ENCODE measurements at places on chromosomes 3 and 15.

- no peak for DNase-seq
- peaks cover 14% of the 10 kb centered on the region for H3K4me1 ChIP-seq
- no peaks in the 10 kb centered on the region for H3K27me3 ChIP-seq
- no peak overlapping the region for H3K4me3 ChIP-seq
Observed at GRCh38 chr3:194828116-194828515, 142.4 kb downstream of the FAM43A start.

DNA sequence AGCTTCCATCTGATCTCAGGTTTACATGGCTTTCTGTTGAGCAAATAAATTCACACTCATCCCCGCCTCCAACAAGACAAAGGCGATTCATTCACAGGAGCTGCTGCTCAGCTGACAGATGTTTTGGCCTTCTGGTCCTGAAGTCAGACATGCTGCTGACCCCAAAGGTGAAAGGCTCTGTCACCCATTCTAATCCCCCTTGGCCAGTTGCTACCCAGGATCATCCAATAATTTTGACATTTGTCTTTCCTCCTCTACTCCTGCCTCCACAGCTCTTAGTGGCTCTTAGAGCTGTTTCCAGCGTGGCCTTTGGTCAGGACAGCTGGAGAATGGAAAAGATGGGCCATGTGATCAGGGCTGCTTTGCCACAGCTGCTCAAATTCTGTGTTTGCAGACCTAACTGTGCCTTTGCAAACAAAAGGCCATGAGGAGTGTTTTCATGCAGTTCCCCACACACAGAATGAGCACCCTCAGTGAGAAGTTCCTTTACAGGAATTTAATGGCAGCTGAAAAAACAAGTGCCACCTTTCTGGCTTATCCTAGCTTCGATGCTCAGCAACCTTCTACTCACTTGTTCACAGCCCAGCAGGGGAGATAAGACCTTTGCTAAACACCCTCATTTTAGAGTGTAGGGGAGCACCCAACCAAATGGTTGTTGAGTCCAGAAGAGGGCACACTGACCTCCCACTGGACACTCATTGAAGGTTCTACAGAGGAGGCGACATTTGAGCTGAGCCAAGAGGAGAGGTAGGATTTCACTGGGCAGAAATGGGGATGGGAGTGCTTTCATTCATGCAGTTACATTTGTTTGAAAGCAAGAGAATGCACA, 39.0 kb downstream of the CYP19A1 start:
- no peak overlapping the region for H3K4me3 ChIP-seq
- peak overlapping the region; percentile 44 for H3K27ac ChIP-seq
- H3K36me3 ChIP-seq = no peaks in the 10 kb centered on the region
- DNase-seq = no peak

- H3K36me3 ChIP-seq = peaks cover 2% of the 10 kb centered on the region
- no peaks in the 10 kb centered on the region for H3K27me3 ChIP-seq
- peaks cover 55% of the 10 kb centered on the region for H3K4me1 ChIP-seq
- no peak overlapping the region for H3K4me3 ChIP-seq
Observed at GRCh38 chr3:49417516-49418120, 4.7 kb downstream of the AMT start.

- H3K27ac ChIP-seq = no peak within 1 kb of the TSS
- no peaks in the 10 kb centered on the region for H3K36me3 ChIP-seq
- H3K4me1 ChIP-seq = peaks cover 12% of the 10 kb centered on the region
- no peak for DNase-seq
Observed at GRCh38 chr3:151460774-151461450, at the start of gene IGSF10. Gene IGSF10 (minus strand): TSS chr3:151461061. CDS start chr3:151458709, 2,352 bp downstream.

DNA sequence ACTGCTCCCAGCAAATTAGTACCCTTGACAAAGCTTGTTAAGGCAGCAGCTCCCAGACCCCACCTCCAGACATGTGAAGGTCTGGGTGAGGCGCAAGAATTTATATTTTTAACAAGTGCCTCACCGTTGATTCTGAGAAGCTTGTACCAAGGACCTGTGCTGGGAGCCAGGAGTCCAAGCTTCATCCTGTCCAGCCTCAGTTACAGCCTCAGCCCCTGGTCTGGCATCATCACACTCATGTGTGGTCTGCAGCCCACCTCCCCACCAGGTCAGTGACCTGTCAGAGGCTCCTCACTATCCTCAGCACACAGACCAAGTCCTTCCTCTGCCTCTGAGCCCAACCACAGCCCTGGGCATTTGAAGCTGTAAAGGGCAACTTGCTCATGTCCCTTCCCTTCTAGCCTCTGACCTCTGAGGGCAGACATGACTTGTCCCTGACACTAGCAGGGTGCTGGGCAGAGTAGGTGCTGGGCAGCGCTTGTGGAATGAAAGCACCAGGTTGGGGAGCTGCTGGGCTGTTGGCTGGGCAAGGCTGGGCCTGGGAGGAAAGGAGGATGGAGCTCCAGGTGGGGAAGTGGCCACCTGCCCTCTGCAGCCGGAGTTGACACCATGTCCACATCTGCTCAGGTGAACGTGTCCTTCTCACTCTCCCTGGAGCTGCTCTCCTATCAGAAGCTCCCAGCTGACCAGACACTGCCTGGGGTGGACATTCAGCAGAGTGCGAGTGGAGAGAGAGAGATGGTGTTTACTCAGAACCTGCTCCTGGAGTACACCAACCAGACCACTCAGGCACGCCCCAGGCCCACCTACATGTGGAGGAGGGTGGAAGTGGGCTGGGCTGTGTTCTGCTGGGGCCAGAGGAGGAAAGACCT, 16.9 kb downstream of the ACAA1 start:
- peaks cover 63% of the 10 kb centered on the region for H3K36me3 ChIP-seq
- H3K4me1 ChIP-seq = peaks cover 9% of the 10 kb centered on the region
- H3K27ac ChIP-seq = no peak overlapping the region
- H3K4me3 ChIP-seq = no peak overlapping the region
- no peaks in the 10 kb centered on the region for H3K27me3 ChIP-seq
- no peak for DNase-seq

GRCh38 chr15:83102346-83102745, 5.1 kb upstream of the TM6SF1 start:
- H3K27me3 ChIP-seq = peaks cover 26% of the 10 kb centered on the region
- H3K36me3 ChIP-seq = no peaks in the 10 kb centered on the region
- peaks cover 15% of the 10 kb centered on the region for H3K4me1 ChIP-seq
- no peak overlapping the region for H3K27ac ChIP-seq

- H3K27ac ChIP-seq = no peak overlapping the region
- no peaks in the 10 kb centered on the region for H3K27me3 ChIP-seq
- H3K36me3 ChIP-seq = no peaks in the 10 kb centered on the region
- H3K4me3 ChIP-seq = no peak overlapping the region
- no peak for DNase-seq
- H3K4me1 ChIP-seq = no peaks in the 10 kb centered on the region
Observed at GRCh38 chr3:110459021-110459420, 612.6 kb upstream of the NECTIN3 start.

DNA sequence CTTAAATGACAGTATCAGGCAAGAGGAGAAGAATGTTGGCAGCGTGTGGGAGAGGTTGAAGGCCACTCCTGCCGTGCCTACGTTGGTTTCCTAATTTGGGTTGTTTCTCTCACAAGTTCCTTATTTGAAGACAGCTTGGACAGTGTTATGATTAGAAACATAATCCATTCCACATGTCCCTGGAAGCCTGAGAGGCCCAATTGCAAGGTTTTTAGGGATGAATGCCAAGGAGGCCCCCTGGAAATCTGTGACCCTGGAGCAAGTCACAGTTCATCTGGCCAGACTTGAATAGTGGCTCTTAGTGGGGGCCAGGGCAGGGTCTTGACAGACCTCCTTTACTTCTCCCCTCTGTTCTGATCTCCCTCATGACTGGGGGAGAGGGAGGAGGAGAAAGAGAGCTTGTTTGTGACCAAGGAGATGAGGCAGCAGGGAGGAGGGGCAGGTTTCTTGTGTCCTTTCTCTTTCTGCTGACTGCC, 584.4 kb upstream of the TBL1XR1 start:
- no peaks in the 10 kb centered on the region for H3K36me3 ChIP-seq
- no peak for DNase-seq
- peak overlapping the region; percentile 77 for H3K27ac ChIP-seq
- peaks cover 50% of the 10 kb centered on the region for H3K4me1 ChIP-seq

DNA sequence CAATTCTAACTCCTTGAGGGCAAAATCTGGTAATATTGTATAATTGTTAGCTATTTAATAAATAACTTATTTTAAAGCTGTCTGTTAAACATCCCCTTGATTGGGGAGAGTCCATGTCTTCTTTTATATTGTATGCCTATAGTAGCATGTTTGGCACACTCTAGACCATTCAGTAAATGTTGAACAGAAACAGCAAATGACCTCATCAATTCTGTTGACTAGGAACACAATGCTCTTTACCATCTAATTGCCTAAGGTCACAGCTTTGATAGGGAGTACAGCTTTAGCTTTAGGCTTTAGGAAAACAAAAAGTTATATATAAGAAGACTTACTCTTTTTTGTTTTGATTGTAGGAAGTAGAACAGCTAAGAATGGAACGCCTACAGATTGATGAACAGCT, 27.0 kb downstream of the DNAJC19 start:
- no peak for DNase-seq
- no peaks in the 10 kb centered on the region for H3K4me1 ChIP-seq
- H3K27me3 ChIP-seq = no peaks in the 10 kb centered on the region
- peaks cover 56% of the 10 kb centered on the region for H3K36me3 ChIP-seq
- no peak overlapping the region for H3K4me3 ChIP-seq

- DNase-seq = no peak
- no peaks in the 10 kb centered on the region for H3K36me3 ChIP-seq
- H3K4me3 ChIP-seq = no peak overlapping the region
- no peaks in the 10 kb centered on the region for H3K27me3 ChIP-seq
Observed at GRCh38 chr3:18680758-18681157, 255.6 kb upstream of the SATB1 start.

DNA sequence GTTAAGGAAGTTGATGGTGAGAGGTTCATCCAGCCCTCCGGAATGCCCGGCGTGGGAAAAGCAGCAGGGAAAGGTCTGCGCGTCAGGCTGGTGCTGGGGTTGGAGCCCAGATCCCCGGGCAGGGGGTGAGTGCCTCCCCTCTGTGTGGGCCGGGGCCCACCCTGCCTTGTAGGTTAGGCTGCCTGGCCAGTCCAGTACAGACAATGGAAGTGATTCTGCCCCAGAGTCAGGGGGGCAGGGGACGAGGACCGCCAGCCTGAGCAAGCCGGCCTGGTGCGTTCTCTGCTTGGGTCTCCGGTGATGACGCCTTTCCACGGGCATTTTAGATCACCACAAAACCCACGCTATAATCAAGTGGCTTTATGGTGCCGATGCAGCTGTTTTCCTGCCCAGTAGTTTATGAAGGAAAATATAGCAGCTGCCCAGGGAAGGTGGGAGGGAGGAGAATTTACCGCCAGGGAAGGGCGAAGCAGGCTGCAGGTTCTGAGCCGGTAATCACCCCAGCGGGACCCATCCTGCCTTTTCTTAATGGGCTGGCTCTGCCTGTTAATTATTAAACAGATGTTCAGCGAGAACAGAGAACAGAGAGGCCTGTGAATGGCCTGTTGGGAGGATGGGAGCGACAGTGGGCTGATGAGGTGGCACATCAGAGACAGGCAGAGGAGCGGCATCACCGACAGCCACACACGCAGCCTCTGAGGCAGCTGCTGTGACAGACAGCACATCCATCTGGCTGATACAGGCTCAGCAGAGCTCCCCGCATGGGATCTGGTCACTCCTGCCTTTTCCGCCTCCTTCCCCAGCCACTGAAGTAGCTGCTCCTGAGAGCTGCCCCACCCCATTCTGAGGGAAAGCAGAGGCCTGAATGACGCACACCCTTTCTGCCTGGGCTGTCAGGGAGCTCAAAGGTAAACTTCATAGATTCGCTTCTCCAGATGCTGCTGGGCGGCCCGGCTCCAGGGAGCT, 35.2 kb downstream of the BDH1 start:
- H3K36me3 ChIP-seq = peaks cover 22% of the 10 kb centered on the region
- H3K4me3 ChIP-seq = no peak overlapping the region
- no peaks in the 10 kb centered on the region for H3K27me3 ChIP-seq

DNA sequence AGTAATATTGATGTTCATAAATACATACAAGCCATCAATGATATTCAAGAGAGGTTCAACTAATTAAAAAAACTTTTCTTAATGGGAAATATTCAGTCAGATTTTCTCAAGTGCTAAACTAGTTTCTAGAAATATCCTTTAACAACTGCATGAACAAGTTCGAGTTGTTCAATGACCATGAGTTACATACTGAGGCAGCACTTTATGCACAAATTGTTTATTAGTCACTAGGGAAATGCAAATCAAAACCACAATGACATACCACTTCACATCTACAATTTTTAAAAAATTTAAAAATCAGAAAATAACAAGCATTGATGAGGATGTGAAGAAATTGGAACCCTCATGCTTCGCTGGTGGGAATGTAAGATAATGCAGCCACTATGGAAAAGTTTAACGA, 62.4 kb downstream of the RAD18 start:
- no peaks in the 10 kb centered on the region for H3K4me1 ChIP-seq
- peaks cover 17% of the 10 kb centered on the region for H3K36me3 ChIP-seq
- no peak overlapping the region for H3K4me3 ChIP-seq
- H3K27ac ChIP-seq = no peak overlapping the region

DNA sequence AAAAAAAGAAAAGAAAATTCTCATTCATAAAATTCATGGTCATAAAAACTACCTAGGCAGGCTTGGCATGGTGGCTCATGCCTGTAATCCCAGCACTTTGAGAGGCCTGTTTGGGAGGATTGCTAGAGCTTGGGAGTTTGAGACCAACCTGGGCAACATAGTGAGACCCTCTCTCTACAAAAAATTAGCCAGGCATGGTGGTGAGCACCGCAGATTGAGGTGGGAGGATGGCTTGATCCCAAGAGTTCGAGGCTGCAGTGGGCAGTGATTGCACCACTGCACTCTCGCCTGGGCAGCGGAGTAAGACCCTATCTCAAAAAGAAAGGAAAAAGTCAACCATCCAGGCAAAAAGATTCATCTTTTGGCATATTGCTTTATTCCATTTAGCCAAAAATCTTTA, 58.5 kb downstream of the MEIS2 start:
- H3K36me3 ChIP-seq = no peaks in the 10 kb centered on the region
- DNase-seq = no peak
- H3K4me1 ChIP-seq = peaks cover 72% of the 10 kb centered on the region
- H3K4me3 ChIP-seq = no peak overlapping the region
- no peak overlapping the region for H3K27ac ChIP-seq

DNA sequence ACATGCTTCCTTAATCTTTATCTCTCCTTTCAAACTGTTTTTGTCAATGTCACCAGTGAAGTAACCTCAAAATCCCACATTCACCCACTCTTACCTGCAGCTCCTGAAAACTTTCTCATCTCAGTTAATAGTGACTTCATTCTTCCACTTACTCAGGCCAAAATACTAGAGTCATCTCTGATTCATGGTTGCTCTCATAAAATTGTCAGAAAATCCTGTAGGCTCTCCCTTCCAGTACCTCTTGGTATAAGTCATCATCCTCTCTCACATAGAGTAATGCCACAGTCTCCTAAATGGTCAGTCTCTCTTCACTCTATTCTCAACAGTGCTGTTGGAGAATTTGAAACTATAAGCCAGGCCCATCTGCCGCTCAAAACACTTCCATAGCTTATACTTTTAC, 34.9 kb upstream of the POU1F1 start:
- H3K4me3 ChIP-seq = no peak overlapping the region
- H3K27ac ChIP-seq = no peak overlapping the region
- H3K4me1 ChIP-seq = no peaks in the 10 kb centered on the region

GRCh38 chr15:93290618-93290946, 201.6 kb upstream of the RGMA start:
- no peak overlapping the region for H3K4me3 ChIP-seq
- no peak overlapping the region for H3K27ac ChIP-seq
- no peaks in the 10 kb centered on the region for H3K27me3 ChIP-seq
- no peak for DNase-seq
- H3K36me3 ChIP-seq = no peaks in the 10 kb centered on the region
